ENCODE measurements at places on chromosomes 13 and 19. TPM values are rescaled to one million over a fixed set of nuclear protein-coding genes. Genes with fewer than 3 reads are reported as not detected.

LILRA1 gene
- total RNA-seq = not detected

MCF2L gene
- total RNA-seq = 6.7 TPM

ADAMTS10 gene
- total RNA-seq = 73.6 TPM

FPR1 gene
- not detected for total RNA-seq

NCCRP1 gene
- not detected for total RNA-seq

DUS3L gene
- total RNA-seq = 14.8 TPM

CEACAM1 gene
- not detected for total RNA-seq

SPACA4 gene
- total RNA-seq = not detected

DNA sequence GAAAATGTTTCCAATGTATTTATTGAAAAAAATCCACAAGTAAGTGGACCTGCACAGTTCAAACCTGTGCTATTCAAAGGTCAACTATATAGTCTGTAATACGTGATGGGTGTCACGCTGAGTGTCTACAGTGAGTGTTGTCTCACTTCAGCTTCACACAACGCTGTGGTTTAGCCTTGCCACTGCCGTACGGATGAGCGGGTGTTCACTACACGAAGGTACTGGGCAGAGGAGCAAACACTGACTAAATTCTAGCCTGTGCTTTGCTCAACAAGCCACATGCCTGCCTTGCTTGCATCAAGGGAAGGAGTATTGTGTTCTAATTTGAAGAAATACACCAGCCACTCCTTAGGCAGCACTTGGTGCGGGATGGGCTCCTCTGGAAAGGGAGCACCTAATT, 3.4 kb upstream of the FFAR3 start:
- DNase-seq = peak; percentile 30

DNA sequence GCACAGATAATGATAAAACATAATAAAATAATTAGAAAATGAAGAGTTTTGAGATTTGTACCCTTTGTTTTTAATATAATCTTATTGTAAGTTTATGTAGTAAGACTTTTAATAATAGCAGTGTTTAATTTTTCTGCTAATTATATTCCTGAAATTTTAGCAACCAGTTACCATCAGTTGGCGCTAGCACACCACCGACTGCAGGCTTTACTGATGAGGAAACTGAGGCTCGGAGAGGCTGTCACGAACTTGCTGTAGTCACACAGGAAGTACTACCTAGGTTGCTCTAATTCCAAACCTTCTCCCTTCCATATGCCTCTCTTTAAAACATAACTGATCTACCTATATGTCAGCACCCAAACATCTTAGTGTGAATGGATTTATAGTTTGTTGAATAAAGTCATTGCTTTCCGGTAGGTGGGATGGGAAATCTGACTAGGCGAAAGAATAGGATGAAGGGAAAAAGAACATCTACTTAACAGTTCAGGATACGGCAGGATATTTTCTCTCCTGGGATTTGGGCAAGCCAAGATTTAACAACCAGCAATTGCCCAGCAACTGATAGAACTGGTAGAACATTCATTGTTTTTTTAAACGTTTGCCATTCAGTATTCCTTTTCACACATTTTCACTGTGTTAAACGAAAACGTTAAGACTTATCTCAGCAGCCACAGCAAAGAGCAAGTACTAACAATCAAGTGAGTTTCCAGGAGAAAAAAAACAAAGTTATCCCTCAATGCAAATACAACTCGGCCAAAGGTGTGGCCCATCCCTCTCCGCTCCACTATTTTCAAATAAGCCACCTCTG, 822 bp upstream of the RFXAP start:
- DNase-seq = no peak

DNA sequence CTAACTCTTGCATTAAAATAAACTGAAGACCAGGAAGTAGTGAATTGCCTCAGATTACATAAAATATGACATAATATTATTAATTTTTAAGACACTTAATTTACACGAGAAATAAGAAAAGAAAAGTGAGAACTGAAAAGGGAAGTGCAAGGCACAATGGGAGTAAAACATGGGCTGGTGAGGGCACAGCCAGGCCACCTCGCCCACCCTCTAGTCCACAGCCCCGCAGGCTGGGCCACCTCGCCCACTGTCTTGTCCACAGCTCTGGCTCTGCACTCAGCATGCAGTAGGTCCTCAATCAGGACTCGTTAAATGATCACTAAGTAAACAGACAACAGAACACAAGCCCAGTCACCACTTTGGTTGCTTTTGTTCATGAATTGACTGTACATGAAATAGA, 67.8 kb upstream of the ARHGEF7 start:
- DNase-seq = no peak

- peak; percentile 99 for DNase-seq
These were observed at the start of gene VRK3 for GRCh38 chr19:50025022-50025793. Gene VRK3, minus strand, starts transcription at chr19:50025372. Its CDS starts 9,210 bp downstream, at chr19:50016162.

GRCh38 chr19:16168465-16169081, 4.8 kb downstream of the CIB3 start:
- DNase-seq = no peak

GRCh38 chr13:97237388-97237787, 15.3 kb downstream of the MBNL2 start:
- DNase-seq = no peak

- DNase-seq = no peak
These were observed 13.6 kb upstream of the STRN4 start for GRCh38 chr19:46759817-46760333.

- DNase-seq = no peak
These were observed 266.3 kb downstream of the DNAJC15 start for GRCh38 chr13:43289470-43290255.

DNA sequence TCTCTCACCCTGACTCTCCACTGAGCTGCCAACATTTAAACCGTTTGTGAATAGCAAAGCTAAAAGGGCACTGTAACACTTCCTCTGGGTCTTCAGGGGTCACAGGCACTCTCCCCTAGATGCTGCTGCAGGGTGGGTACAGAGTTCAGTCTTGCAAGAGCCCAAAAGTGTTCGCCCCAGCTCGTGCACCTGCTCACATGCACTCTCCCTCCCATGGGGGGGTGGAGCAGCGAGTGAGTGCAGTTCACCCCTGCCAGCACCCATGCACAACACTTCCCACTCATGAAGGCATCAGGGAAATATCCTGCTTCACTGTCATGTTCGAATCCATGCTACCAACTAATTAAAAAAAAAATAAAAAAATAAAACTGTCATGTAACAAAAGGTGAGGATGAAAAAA, 950.7 kb upstream of the PRR20A start:
- DNase-seq = no peak

DNA sequence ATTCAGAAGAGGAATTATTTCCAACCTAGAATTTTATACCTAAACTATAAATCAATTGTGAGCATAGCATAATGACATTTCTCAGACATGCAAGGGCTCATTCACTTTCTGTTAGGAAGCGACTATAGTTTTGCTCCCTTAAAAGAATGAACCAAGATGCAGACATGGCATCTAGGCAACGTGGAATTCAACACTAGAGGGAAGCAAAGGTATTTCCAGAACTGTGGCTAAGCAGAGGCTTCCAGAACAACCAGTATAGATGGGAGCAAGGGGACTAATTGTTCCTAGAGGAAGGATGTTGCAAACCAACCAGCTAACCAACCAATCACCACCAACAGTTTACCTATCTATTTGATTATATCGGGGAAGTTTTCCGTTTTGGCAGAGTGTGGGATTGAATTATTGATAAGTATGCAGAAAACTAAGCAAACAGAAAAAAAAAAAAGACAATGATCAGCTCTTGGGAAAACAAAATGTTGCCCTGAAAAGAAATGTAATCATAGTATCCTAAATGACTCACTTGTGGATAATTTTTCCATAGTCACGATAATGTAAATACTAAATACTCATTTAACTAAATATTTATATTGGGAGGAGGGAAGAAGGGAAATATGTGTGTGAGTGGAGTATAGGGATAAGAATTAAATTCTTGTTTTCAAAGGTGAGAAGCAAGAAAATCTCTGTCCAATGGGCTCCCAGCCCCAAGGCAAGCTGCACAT, 21.1 kb downstream of the ARL11 start:
- DNase-seq = no peak

DNA sequence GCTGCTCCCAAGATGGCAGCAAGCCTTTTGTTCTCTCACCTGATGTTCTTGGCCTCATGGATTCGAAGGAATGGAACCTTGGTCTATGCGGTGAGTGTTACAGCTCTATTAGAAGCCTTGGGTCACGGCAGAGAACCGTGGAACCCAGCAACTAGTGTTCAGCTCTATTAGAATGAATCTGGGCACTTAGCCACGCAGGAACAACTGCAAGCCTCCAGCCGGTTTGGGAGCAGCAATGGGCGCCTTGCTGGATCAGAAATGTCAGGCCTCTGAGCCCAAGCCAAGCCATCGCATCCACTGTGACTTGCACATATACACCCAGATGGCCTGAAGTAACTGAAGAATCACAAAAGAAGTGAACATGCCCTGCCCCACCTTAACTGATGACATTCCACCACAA, 1100.7 kb upstream of the PRR20A start:
- DNase-seq = no peak

DNA sequence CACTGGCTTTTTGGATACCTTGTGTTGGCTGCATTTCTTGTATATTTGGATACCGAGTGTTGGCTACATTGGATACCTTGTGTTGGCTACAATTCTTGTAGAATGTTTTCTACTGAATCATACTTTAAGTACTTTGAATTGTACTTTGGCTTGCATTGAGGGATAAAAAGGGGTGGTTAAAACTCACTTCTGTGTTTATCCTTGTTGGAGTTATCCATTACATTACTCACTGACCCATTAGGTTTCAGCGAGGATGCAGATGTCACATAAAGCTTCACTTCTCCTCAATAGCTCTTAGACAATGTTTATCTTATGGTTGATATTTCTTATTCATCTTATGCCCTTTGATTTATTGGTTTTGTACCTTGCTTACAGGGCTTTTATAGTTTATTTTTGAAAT, 43.1 kb downstream of the PDS5B start:
- DNase-seq = no peak

DNA sequence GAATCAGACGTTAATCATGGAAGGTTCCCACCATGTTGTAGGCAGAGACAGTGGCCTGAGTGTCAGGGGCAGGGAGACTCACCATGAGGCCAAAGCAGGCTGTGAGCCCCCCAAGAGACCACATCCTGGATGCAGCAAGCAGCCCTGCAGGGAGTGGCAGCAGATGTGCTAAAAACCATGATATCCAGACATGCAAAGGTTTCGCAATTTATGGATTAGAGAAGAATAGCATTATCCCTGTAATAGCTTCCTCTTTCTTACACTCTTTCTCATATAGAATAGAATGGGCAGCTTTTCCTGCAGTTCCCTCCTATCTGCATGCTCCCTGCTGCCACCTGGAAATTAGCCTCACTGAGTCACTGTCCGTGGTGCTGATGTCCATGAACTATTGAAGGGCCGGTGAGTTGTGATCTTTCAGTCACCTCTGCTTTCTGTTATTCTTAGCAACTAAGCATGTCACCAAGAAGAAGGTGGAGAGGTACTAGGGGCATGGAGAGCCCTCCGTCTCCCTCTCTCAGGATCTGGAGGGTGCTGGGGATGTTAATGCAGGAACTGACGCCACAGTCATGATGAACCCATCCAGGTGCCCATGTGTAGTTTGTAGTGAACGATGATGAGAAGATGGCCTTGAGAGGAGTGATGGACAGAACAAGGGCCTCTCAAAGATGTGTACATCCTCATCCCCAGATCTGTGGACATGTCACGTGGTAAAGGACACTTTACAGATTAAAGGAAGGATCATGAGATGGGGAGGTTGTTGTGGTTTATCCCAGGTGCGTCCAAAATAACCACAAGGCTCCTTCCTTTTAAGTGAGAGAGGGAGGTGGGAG, 9.9 kb downstream of the CEACAM4 start:
- no peak for DNase-seq

GRCh38 chr19:45615795-45616703, 14.0 kb upstream of the GPR4 start:
- no peak for DNase-seq

DNA sequence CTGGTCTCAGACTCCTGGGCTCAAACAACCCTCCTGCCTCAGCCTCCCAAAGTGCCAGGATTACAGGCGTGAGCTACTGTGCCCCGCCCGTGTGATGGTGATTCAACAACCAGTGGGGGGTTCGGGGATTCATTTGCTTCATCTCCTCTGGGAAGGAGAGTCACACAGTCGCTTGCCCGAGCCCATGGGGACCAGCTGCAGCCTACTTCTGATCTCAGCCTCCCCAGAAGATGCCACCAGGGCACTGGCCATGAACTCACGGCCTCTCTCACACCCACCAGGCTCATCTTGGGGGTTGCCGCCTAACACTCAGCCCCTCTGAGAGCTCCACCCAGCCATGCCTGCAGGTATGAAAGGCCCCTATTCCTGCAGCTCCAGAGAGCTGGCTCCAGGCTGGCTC, 6.8 kb downstream of the TOMM40 start:
- DNase-seq = no peak
